ENCODE measurements at places on chromosomes 5 and 9.

DNA sequence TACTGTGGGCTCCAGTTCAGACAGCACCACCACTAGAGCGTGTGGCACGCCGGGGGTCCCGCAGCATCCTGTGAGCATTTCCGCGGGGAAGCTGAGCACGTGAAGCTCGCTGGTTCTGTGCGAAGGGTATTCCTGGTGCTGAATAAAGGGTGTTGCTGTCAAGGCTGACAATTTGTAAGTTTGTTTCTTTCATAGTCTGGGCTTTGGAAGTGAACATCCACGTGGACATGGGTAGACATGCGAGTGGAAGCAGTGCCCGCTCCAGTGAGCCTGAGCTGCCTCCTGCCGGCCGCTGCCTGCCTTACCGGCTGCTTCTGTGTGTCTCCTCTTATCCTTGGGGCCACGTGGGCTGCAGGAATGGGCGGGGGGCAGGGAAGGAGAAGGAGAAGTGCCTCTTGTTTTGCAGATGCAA lies 14.7 kb downstream of the NDUFS6 start:
- no peak for DNase-seq

- DNase-seq = no peak
Measured at GRCh38 chr9:110890416-110890815, 147.9 kb downstream of the LPAR1 start.

GRCh38 chr5:60274747-60275146 lies 381.2 kb upstream of the PDE4D start:
- no peak for DNase-seq

DNA sequence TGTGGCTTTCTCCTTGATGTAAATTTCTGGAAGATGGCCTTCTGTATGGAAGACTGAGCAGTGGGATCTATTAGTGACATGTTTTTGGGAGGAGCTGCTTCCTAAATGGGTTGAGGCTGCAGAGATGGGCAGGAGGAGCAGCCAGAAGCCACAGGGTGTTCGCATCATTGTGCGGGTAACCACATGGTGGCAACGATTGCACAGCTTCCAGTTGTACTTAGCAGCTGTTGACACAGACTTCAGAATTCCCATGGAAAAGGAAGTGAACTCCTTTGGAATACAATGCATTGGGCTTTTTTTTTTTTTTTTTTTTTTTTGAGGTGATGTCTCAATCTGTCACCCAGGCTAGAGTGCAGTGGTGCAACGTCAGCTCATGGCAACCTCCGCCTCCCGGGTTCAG lies 297.3 kb downstream of the NR3C1 start:
- peak; percentile 52 for DNase-seq

DNA sequence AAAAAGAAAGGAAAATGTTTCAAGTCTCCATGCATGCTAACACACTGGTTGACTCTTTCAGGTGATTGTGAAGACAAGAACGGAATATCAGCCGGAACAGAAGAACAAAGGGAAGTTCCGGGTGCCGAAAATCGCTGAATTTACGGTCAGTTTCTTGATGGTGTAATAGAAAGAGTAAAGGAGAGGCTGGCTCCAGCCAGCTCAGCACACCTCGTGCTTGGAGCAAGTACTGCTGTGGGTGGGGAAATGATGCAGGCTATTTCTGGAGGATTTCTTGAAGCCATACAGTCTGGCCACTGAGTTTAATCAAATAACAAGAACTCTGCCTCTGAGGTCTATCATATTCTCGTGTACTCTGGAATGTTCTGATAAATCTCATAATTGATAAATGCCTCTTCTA lies 18.7 kb downstream of the NSG2 start:
- no peak for DNase-seq

DNA sequence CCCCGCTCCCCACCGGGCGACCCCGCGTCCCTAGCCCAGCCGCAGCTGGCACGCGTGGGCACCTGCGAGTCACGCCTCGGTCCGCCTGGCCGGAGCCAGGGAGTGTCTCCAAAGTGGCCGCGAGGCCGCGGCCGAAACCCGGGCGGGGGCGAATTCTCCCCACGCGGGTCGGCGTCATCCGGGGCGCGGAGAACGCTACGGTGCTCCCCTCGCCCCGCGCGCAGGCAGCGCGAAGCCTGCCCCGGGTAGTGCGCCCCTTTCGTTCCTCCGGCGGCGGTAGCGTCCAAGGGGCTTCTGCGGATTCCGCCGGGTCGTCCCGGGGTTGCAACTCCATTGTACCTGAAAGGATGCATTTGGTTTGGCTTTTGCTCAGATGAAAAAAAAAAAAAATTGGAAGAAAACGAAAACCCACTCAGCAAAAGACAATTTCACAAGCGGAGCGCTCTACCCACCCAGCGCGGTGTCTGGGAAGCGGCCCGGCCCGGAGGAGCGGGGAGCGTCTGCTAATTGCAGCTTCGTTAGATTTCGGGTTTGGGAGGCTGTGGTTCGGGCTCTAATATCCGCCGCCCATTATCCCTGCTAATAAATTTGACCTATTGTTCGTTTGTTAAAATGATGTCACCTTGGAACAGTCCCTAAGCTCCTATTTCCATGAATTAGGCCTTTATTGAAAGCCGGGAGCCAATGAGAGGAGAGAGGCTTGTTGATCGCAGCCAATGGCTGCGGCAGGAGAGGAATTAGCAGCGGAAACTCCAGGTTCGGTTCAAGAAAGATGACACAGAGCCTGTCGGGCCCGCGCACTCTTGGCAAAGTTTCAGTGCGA lies at the start of gene TLX3:
TSS of gene TLX3 (plus strand) at position 796 of the 823 bp plus-strand sequence. CDS start 118 bp downstream, outside the sequence.
- peak; percentile 22 for DNase-seq

DNA sequence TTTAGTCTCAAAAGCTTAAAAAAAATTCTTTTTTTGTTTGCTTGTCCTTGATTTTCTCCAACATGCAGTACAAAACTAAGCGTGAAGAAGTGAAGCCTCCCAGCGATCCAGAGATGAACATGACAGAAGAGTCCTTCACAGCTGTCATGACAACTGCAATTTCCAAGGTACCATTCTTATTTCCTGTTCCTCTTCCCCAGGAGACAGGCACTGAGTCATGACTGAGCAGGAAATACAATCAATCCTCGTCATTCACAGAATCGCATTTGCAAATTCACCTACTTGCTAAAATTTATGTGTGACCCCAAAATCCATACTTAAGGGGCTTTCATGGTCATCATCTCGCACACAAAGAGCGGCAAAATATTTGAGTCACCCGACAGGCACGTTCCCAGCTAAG lies 77.3 kb downstream of the SLC1A1 start:
- DNase-seq = no peak

GRCh38 chr9:114124138-114124537 lies 25.0 kb upstream of the KIF12 start:
- DNase-seq = peak; percentile 24

- DNase-seq = no peak
Measured at GRCh38 chr5:509611-510185, 14.6 kb downstream of the SLC9A3 start.

DNA sequence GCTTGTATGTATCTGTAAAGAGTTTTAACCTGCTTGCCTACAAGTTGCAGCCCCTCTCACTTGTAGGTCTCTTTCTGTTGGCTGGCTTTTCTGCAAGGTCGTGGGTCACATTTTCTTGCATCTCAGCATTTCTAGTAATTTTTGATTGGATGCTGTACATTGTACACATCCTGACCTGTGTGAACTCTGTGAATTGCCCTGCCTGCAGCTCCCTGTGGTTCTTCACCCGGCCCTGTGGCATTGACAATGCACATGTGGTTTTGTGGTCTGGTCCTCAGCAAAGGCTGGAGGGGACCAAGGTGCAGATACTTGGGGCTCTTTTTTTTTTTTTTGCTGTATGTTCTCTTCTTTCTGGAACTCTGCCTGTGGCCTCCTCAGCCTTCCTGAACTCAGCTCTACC lies 53.6 kb downstream of the WNK2 start:
- DNase-seq = no peak

- no peak for DNase-seq
Measured at GRCh38 chr5:154228696-154229095, 38.2 kb downstream of the GALNT10 start.

DNA sequence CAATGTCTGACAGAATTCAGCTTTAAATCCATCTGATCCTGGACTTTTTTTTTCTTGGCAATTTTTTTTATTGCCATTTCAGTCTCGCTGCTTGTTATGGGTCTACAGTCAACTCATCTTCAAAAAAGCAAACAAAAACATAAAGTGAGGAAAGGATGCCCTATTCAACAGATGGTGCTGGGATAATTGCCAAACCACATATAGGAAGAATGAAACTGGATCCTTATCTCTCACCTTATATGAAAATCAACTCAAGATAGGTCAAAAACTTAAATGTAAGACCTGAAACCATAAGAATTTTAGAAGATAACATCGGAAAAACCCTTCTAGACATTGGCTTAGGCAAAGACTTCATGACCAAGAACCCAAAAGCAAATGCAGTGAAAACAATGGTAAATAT lies 389.1 kb upstream of the ST8SIA4 start:
- no peak for DNase-seq

DNA sequence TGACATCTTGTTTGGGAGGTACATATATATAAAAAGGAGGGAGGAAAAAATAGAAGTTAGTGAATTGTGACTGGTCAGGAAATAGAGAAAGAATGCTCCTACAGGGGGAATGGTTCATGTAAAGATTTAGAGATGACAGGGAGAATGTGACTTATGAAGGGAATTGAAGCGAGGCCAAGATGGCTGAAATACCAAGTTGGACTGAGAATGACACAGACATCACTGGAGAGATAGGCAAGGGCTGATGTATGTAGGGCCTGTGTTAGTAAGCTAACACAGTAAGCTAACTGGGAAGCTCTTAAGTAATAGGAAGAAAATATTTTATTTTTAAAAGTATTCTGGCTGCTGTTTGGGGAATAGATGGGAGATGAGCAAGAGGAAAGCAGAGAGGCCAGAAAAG lies 286.3 kb downstream of the NNT start:
- DNase-seq = peak; percentile 5

- DNase-seq = peak; percentile 34
Measured at GRCh38 chr9:114280636-114281472, 42.0 kb upstream of the ORM1 start.

GRCh38 chr5:143140492-143141203 lies 262.8 kb downstream of the NR3C1 start:
- no peak for DNase-seq

GRCh38 chr5:54254482-54255198 lies 55.7 kb downstream of the ARL15 start:
- DNase-seq = no peak

- peak; percentile 61 for DNase-seq
Measured at GRCh38 chr9:128927731-128928411, 7.1 kb downstream of the PHYHD1 start.

DNA sequence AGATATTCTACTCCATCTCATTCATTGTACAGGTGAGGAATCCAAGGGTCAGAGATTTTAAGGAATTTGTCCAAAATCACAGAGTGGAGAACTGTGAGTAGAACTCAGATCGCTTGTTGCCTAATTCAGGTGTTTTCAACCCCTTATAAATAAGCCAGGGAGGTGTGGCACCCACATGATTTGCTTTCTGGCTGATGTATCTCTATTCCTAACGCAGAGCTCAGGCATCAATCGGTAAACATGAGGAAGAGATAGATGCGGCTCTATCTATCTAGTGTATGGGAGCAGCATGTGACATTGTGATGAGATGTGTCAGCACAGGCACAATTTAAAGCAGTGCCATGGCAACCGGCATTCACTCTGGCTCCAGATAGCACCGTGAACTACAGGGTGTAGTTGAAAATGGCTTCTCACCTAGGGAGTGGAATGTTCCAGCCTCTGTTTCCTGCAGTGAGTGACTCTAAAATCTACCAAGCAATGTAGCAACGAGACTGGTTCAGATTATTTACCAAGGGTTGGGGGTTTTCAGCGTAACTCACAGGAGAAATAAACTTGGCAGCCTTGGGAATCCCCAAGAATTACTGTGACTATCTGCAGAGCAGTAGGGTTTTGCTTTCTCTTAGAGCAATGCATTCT lies 53.4 kb upstream of the SUB1 start:
- DNase-seq = no peak

DNA sequence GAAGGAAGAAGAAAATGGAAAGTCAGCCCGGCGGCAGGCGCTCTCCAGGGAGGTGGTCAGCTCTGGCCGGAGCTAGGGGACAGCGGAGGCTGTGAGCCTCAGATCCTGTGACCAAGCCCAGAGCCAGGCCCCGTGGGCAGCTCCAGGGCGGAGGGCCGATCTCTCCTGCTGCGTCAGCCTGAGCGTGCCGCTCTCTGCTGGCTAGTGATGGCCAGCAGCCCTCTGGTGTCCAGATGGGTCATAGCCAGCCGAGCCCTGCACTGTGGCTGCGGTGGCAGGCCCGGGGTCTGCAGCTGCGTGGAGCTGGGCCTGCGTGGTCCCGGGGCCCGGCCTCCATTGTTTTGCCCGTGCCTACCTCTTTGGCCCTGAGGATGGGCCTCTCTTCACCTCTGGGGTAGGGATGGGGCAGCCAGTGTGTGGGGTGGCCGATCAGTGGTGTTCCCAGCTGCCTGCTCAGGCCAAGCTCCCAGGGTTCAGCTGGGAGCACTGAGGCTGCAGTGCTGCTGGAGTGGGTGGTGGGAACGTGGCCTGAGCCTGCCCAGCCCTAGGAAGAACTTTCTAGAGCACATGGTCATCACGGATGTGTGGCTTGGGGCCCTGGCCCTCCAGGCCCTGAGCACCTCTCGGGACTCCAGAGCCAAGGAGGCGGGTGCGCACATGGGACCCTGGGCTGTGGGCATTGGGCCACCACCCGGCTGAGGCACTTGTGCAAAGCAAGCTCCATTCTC lies 17.1 kb upstream of the NRARP start:
- DNase-seq = peak; percentile 25

DNA sequence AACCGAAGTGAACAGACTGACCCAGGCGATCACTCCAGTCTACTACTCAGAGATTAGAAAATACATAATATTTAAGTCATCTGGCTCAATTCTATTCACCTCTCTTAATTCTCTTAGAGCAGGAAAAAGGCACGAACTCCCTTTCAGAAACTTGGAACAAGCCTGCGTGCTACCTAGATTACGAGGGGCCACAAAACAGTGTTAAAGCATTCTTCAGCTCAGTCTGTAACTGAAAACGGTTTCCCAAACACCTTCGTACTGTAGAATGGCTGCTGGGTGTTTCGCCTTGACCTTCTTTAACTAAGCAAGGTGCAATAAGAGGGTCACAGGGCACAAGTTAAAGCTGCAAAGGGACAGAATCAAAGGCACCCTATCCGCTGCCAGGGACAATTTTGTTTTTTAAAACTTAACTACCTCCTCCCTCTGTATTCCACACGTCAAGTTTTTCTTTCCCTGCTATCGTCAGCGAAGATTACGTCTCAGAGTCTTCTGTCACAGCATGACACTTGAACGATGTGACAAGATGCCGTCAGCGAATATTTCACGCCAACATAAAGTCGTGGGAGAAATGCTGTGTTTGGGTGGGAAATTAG lies 687 bp downstream of the LYSMD3 start:
- peak; percentile 31 for DNase-seq

GRCh38 chr5:1319436-1320256 lies 24.8 kb upstream of the TERT start:
- DNase-seq = no peak

GRCh38 chr9:132507670-132508469 lies 74.5 kb upstream of the BARHL1 start:
- peak; percentile 79 for DNase-seq

DNA sequence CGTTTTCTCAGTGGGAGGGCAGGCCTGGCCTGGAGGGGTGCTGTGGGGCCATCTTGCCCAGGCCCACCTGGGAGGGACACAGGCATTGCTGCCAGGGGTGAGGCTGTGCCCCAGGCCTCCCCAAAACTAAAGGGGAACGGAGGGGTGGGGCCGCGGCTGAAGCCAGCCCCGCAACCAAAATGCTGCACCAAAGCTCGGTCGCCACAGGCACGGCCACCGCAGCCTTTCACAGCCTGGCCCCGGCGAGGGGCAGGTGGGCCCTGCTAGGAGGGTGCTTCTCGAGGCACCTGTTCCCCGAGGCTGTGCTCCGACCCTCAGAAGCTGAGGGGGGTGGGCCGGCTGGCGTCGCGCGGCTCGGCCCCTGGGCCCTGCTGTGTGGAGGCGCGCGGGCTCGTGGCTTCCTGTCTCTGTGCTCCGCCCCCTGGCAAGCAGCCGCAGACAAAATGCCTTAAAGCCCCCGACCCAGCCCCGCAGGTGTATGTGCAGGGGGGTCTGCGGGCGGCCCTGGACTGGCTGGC lies 57.6 kb downstream of the JAK2 start:
- no peak for DNase-seq

All from cardiac muscle cell (in vitro differentiated cells and primary cell).